ENCODE measurements at places on chromosomes 3 and 15.

GRCh38 chr15:82146990-82147461, 101.2 kb upstream of the MEX3B start:
- DNase-seq = peak; percentile 79

DNA sequence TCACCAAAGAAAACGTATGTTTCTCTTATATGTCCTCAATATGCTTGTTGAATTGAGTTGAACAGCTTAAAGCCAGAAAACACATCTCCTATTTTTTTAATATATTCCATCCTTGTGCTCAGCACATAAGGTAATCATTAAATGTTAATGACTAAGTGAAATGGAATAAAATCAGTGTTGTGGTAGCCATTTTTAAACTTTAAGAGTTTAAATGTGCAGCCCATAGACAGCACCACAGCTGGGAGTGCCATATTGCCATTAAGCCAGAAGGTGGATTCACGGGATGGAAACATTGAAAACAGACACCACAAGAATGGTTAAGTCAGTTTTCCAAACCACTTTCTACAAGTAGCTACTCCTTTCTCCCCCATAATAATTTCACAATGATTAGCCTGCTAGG, 76.8 kb upstream of the C15orf61 start:
- peak; percentile 52 for DNase-seq

DNA sequence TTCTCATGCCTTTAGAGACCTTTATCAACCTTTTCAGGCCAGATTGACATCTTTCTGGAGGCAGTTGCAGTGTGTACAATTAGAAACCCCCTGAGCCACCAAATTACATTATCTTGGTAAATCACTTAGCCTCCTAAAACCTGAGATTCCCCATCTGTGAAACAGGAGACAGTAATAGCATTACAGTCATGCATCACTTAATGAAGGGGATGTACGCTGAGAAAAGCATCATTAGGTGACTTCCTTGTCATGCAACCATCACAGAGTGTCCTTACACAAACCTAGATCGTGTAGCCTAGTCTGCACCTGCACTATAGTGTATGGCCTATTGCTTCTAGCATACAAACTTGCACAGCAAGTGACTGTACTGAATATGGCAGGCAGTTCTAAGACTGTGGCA, 400.8 kb upstream of the CNTN3 start:
- no peak for DNase-seq

DNA sequence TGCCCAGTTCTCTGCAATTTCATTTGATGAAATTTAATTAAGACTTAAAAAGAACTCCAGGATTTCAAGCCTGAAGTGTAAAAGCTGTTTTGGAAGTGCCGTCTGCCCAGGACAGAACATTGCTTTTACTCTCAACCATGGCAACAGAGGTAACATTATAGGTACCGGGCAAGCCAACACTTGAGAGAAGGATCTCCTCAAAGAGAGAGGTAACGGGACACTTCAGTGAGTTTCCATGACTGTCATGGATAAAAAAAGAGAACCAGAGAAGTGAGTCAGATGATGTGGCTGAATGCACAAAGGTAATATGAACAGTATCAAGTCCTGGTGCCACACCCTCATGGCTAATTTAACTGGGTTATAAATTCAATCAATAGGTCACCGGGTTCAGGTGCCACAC, 130.2 kb upstream of the LMOD3 start:
- no peak for DNase-seq

DNA sequence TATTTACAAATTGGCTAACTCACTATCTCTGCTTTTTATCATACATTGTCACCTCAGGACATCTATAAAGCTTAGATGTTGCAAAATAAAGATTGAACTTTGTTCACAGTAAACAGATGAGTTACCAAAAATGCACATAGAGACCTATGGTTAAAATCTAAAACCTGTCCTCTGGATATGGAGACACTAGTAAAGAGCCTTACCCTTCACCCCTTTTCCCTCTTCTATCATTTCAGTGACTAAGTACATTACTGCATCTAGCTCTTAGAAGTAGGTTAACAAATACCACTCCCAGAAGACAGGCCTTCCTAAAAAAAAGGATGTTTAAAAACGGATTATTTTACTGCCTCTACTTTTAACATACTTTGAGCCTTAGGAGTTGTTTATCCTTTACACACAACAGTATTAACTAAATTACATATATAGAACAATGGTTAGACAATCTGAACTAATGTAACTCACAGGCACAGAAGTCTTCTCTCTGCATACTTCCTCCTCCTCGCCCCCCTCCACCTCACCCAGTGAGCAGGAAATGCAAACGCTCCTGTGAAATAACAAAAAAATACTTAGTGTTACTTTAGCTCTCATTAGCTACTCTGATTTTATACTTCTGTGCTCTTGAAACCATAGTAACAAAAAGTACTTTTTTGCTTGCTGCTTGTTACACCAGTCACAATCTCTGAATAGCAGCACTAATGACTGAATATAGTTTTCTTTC, 23.3 kb downstream of the IREB2 start:
- no peak for DNase-seq

DNA sequence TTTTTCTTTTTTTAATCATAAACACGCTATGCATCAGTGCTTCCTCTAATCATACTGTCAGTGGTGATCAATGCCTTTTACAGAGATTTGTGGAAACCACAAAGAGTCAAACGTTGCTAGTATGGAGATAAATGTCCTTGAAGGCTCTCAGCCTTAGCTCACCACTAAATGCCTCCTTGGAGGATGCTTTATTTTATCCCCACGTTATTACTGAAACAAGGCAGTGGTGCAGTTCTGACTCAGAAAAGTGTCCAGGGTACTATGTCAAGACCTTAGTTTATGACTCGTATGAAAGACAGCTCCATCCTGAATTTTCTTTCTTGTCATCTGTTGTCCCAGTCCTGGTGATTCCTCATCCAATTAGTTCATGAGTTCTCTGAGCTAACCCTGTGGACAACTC, 1146.7 kb downstream of the IGSF11 start:
- DNase-seq = peak; percentile 73

- DNase-seq = no peak
Measured at GRCh38 chr15:38740206-38740605, 175.6 kb upstream of the RASGRP1 start.

DNA sequence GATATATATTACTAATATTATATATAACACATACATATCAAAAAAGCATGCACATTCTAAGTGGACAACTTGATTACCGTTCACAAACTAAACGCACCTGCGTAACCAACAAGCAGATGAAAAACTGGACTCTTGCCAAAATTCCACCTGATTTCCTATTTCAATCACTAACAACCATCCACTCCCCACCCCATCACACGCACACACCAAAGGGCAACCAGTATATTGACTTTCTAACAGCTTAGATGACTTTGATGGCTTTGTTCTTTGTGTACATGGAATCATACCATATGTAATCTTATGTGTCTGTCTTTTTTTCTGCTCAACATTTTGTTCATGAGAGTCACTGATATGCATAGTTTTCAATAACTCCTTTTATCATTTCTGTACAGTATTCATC, 496.8 kb upstream of the ARRDC4 start:
- no peak for DNase-seq

GRCh38 chr15:95025924-95026728, 794.8 kb downstream of the MCTP2 start:
- peak; percentile 72 for DNase-seq

GRCh38 chr3:25661694-25662437, 2.8 kb downstream of the TOP2B start:
- DNase-seq = peak; percentile 13

DNA sequence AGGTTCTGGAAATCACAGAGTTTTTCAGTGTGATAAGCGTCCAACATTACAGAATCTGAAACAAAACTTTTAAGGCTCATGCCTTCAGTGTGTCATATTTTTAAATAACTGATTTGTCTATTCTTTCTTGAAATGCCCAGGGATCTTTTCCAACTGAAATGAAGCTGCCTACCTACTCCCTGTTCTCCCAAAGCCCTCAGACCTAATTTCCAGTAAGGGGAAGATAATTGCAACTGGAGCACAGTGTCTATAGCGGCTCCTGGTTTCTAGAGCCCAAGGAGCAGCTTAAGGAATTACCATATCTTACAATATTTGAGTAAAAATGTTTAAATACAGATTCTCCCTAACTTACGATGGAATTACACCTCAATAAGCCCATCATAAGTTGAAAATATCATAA, 33.0 kb downstream of the LRRC2 start:
- DNase-seq = no peak

DNA sequence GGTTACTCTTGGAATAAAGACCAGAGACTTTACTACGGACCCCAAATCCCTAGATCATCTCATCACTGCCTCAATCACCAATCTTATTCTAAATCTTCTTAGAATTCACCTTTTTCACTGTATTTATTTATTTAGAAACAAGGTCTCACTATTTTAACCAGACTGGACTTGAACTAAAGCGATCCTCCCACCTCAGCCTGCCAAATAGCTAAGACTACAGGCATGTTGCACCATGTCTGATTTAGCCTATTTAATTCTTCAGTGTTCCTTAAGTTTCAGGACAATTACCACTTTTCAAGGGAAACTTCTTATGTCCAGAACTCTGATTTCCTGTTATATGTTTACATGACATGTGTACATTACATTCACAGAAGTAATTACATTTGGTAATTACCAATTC, 238.0 kb upstream of the COL8A1 start:
- no peak for DNase-seq

- DNase-seq = peak; percentile 27
Measured at GRCh38 chr3:152961323-152961722, 126.4 kb downstream of the P2RY1 start.

DNA sequence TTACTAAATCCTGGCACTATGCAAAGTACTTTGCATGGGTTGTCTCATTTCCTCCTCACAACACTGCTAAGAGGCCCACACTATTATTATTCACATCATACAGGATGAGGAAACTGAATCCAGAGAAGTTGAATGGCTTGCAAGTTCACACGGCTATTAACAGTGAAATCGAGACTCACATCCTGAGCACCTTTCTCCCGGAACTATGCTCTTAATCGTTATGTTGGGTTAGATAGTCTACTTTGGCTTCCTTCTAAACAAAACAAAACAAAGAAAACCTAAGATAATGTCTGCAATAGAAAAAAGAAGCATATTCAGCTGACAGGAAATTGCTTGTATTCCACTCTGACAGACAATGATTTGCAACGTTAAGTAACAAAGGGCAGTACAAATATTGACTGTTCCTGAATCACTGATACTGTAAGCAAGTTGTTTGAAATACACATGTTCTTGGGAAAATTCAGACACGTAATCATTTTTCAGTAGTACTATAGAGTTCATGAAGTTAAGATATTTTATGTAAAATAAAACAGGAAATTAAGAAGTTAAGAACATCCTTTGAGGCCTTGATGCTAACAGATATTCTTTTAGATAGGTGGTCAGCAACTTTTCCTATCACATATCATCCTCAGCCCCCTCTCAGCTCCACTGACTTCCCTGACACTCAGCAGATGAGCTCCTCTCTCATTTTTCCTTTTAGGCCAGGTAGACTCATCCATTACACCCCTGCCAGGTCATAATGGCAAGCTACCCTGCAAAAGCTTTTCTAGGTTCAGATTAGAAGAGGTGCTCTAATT, 40.7 kb downstream of the C2CD4B start:
- no peak for DNase-seq

GRCh38 chr3:185341616-185342458, 21.1 kb upstream of the MAP3K13 start:
- DNase-seq = no peak

DNA sequence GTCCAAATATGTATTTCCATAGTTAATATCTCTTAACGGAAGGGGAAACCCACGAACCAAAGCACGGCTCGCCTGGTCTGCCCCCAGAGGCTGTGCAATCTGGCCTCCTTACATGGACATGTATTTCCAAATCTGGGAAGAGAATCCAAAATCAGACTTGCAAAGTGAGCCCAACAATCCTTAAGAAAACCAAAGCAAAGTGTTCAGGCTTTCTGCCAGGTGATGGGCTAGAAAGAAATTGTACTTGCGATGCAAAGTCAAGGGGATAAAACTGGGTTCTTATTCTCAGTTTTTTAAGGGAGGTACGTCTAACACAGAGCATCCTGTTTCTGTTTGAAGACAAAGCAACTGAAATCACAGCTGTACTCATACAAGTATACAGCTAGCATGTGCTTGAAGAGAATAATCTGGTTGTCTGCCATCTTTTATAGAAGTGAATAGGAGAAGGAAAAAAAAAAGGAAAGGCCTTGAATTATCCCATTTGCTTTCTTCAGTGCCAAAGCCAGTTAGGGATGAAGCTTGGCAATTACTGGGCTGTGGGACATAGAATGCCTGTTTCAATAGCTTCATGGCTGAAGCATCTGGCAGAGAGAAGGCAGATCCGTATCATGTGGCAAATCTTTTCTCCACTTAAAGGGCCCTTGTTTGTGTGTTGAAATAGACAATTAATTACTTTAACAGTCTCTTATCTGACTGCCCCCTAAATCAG, 48.4 kb downstream of the LRIG1 start:
- DNase-seq = peak; percentile 60

GRCh38 chr15:89244574-89244903, 760 bp downstream of the FANCI start:
- no peak for DNase-seq

DNA sequence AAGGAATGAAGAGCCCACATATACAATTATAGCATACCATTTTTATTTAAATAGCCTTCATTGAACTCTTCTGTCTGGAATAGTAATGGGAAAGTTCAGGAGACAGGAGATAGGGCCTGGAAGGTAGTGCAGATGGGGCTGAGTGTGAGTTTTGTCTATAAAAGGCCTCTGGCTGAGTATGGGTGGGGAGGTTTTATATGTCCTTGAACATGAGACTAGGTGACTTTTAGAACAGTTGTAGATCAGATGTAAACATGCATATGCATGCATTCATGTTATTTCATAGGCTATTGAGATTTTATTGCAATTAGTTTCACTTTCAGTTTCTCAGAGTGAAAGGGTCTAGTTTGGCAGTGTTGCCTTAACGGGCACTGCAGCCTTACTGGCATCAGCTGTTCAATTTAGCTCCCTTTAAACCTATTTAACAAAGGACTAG, 27.1 kb downstream of the CGGBP1 start:
- DNase-seq = peak; percentile 19

DNA sequence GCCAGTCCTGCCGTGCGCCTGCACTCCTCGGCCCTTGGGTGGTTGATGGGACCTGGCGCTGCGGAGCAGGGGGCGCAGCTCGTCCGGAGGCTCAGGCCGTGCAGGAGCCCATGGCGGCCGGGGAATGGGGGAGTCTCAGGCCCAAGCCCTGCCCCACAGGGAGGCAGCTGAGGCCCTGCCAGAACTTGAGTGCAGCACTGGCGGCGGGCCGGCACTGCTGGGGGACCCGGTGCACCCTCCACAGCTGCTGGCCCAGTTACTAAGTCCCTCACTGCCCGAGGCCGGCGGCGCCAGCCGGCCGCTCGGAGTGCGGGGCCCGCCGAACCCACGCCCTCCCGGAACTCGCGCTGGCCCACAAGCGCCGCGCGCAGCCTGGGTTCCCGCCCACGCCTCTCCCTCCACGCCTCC, 190.9 kb upstream of the MME start:
- no peak for DNase-seq

GRCh38 chr3:69712269-69712668, 27.0 kb upstream of the MITF start:
- DNase-seq = no peak

GRCh38 chr3:54873059-54874010, 54.5 kb downstream of the LRTM1 start:
- DNase-seq = no peak

GRCh38 chr3:57985176-57985983, 22.8 kb upstream of the FLNB start:
- DNase-seq = no peak
